NCI-H1436 treated with DMSO at 0.1 percent for 48 hours (cell line): ENCODE measurements at places on chromosomes 16 and 17.
A peak's percentile ranks its signal among the peaks of the same experiment; 100 is the strongest.

DNA sequence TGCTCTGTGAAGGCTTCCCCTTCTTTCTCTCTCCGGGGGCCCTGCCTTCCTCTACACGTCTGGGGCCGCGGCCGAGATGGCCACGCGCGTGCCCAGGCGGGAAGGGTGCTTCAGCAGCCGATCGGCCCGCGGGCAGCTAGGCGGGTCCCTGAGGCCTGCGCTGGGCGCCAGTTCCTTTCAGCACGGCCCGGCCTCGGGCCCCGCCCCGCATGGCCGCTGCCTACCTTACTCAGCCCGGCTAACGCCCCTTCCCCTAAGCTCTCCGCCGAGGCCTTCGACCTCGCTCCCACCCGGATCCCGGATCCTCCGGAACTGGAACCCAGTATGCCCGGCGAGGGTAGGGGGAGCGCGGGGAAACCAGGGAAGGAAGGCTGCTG lies 335 bp downstream of the TMEM11 start:
- no peak for DNase-seq

DNA sequence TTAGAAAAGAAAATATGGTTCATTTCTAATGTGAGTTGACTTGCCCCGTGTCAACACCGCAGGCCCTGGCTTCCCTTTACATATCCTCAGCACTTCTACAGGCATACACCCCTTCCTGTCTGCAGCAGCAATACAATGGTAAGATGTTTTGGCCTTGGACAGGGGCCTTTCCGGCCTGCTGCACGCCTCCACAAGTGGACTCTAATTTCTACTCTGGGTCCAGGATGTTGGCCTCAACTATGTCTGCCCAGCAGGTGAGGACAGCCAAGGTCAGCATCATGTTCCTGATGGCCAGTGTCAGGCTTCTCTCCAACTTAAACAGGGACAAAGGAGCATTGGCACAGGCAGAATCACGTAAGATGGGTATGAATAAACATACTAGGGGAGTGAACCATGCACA lies 11.0 kb downstream of the C17orf67 start:
- no peak for DNase-seq

- no peak for DNase-seq
Measured at GRCh38 chr16:48999508-48999907, 282.1 kb downstream of the CBLN1 start.

- DNase-seq, result no peak
Measured at GRCh38 chr16:83615141-83615952, 192.4 kb upstream of the HSBP1 start.

GRCh38 chr16:30813821-30814189 lies 26.8 kb upstream of the ZNF629 start:
- no peak for DNase-seq

GRCh38 chr17:79983456-79983855 lies 52.2 kb downstream of the TBC1D16 start:
- no peak for DNase-seq

- no peak for DNase-seq
Measured at GRCh38 chr17:68674029-68674925, 73.1 kb upstream of the FAM20A start.

DNA sequence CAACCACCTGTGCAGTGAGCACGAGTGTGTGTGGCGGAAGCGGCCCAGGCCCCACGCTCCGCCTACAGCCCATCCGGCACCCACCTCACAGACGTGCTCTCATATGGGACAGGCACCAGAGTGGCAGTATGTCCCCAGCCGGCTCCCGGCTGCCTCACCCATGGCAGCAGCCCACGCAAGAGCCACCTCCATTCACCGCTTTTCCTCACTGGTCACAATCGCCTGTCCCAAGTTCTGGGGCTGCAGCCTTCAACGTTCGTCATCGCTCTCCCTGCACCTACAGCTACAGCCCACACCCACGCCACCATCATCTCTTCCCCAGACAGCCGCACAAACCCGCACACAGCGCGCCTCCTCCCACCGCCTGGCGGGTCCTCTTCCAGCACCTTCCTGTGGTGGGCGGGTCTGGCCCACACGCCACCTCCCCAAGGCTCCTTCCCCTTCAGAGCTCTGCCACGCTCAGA lies 17.5 kb upstream of the TRAP1 start:
- DNase-seq, result no peak

DNA sequence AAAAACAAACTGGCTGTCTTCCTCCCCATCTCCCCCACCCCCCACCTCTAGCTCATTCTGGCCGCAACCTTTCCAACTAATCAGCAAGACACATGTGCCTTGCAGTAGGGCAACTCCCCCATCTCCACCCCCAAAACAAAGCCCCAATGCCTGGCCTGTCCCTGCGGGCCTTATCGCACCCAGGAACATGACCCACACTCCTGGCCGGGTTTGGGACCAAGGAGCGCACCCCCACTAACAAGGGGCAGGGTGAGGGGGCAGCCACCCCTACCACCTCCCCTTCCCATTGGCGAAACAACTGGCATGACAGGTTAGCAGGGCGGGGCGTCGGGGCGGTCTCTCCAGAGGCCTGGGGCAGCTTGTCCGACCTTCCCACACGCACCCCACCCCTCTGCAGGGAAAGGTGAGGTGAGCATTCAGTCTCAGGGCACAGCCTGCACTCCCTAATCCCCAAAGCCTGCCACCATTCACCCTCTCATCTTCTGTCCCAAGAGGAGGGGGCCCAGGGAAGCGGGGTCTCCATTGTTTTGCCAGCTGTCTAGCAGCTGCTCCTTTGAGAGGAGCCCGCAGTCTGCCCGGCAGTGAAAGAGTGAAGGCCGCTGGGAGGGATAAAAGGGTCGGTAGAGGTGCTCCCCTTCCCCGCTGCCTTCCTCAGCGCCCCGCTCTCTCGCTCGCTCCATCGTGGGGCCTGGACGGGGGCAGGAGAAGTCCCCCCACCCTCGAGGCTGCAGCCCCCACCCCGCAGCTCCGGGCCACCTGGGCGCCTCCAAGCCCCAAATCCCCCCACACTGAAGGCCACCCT lies 765 bp downstream of the MYO18A start:
- peak; percentile 17 for DNase-seq

DNA sequence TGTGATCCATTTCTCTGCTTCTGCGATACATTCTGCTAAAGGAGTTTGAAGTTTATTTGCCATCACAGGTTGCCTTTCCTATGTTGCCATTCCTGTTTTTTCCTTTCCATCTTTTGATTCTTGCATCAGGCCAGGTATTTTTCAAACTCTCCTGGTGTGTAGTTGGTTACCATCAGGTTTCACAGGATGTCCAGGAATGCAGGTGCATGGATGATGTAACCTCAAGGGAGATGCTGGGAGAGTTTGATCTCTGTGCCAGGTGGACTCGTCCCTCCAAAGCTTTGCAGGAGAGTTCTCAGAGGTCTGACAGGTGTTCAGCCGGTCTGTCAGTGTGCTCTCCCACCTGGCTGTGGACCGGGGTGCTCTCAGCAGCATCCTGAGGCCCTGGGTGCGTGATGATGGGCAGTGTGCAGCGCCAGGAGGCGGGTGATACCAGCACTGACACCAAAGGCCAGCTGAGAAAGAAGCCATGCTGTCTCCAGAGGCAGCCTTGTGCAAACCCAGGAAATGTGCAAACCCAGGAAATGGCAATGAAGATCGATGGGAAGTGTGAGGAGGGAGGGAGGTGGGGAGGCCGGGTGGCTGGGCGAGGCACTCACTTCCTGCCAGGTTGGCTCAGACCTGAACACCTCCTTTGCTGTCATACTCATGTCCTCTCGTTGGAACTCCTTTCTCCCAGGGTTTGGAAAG lies 1.7 kb downstream of the ATP2C2 start:
- no peak for DNase-seq

- no peak for DNase-seq
Measured at GRCh38 chr17:3964203-3965117, at the start of gene ATP2A3. Gene ATP2A3, minus strand, starts transcription at chr17:3964437. Its CDS starts 146 bp downstream, at chr17:3964291.

- DNase-seq, result no peak
Measured at GRCh38 chr16:74321356-74321755, 24.7 kb downstream of the PSMD7 start.

- no peak for DNase-seq
Measured at GRCh38 chr16:57844416-57845030, 42.2 kb upstream of the KIFC3 start.

DNA sequence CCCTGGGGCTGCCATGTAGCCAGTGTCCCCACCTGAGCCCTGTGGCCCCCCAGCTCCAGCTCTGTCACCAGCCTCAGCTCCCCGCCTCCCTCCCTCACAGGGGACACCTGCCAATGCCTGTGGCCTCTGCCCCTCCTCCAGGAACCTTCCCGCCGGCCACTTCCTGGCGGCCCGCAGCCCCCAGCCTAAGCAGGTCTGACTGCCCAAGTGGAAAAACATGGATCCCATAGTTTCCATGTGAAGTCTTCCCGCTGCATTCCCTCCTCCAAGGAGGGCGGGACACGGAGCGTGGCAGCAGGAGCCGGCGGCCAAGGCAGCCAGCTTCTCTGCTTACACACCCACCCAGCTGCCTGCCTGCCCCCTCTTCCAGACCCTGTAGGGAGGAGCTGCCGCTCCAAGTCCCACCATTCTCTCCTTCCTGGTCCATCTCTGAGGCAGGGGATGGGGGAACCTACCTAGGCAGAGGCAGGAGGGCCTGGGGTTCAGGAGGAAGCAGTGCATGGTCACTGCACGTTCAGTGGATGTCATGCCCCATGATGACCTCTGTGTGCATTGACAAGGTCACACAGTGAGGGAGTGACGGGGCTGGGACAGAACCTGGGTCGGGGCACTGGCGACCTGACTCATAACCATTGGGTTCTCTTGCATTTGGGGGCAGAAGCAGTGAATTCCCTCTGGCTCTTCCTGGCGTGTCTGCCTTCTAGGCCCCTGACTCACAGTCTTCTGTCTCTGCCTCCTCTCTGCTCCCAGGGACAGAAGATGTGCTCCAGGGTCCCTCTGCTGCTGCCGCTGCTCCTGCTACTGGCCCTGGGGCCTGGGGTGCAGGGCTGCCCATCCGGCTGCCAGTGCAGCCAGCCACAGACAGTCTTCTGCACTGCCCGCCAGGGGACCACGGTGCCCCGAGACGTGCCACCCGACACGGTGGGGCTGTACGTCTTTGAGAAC lies 8.7 kb downstream of the VASN start:
- no peak for DNase-seq

DNA sequence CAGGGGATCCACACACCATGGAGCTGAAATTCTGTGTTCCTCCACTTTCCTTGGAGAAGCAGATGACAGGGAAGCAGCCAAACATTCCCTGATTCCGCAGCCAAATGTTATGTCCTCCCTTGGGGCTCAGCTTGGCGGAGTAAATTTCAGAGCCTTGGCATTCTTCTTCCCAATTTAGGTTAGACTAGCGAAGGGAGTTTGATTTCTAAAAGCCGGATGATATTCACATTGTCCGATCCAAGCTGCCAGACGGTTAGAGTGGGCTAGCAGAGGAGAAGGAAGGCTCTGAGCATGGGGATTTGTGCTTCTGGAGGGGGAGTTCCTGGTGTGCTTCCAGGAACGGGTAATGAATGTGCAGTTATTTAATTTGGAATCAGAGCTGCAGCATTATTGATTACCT lies 380.4 kb upstream of the EEF2KMT start:
- no peak for DNase-seq

- DNase-seq, result no peak
Measured at GRCh38 chr16:8935989-8936388, 27.7 kb downstream of the USP7 start.

DNA sequence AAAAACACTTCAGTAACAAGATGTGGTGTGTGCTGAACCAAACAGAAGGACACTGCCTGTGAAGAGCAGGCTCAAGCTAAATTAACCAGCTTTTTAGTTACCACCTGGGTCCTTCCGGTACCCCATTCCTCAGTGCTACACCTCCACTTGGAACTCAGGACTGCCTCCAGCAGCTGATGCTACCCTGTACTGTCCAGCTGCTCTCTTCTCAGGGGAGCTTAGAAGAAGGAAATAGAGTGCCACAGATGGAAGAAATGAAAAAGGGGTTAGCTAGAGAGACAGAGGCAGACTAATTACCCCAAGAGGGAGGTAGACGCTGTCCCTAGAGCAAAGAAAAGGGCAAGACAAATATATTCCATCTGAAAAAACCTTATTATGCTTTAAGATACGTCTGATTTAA lies 5.7 kb downstream of the MED13 start:
- no peak for DNase-seq

GRCh38 chr17:41738077-41738800 lies 3.8 kb upstream of the HAP1 start:
- DNase-seq, result peak; percentile 28

DNA sequence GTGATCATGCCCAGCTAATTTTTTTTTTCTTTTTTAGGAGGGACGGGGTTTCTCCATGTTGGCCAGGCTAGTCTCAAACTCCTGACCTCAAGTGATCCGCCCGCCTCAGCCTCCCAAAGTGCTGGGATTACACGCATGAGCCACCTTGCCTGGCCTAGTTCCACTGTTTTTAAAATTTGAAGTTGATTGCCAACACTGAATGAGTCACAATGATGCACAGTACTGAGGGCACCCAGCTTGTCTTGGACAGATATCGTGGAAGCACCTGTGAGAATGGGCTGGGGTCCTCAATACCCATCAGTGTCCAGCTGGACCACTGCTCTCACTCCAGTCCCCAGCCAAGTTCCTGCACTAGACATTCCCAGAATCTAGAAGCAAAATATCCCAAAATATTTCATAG lies 2.5 kb downstream of the KNOP1 start:
- DNase-seq, result no peak

DNA sequence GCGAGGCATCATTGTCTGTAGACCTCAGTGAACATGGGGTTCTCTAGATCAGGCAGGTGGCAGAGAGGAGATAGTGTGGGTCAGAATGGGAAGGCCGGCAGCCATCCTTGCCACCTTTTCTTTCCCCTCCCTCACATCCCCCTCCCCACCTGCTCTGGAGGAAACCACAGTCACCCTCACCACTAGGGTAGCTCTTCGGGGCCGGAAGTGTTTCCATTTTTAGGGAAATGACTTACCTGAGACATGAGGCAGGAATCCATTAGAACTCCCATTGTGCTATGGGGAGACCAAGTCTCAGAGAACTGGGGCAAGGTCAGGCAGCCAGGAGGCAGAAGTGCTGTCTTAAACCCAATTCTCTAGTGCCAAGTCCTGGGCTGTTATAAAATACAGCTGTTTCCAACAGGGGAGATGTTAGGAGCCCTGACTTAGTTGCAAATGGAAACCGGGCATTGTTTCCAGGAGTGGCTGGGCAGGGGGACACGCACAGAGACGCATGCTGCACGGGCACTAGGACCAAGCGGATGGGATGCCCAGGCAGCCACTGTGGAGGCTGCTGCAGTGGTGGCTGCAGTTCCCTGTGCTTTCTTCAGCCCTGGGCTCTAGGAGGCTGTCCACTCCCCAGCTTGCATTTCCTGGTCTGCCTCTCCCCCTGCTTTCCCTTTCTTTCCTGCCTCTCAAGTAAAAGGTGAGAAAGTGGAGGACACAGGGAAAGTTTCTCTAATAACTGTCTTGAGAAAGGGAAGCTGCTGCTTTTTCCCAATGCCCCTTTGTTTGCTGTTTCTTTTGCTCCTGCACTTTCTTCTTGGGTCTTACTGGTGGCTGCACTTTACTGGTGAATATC lies 2.8 kb downstream of the HAS3 start:
- DNase-seq, result no peak

DNA sequence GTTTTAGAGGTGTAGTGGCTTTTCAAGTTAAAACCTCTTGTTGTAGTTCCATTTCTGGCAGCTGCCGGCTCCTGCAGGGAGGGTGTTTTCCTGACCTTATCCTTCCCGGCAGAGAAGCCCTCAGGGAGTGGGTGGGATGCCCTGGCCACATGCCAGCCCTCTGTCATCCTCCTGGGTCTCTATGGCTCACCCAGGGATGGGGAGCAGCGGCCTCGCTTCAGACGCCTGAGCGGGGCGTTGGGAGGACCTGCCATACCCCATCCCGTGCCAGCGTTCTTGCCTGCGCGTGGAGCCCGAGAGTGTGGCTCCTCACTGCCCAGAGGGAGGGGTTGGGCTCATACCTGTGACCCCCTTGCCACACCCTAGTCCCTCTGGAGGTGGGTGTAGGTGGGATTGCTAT lies 11.9 kb downstream of the KCNJ12 start:
- DNase-seq, result no peak

GRCh38 chr17:77126519-77126918 lies 14.2 kb upstream of the SEC14L1 start:
- DNase-seq, result no peak
